ENCODE measurements at places on chromosomes 3 and 15. TPM values are rescaled to one million over a fixed set of nuclear protein-coding genes. Genes with fewer than 3 reads are reported as not detected.

DNA sequence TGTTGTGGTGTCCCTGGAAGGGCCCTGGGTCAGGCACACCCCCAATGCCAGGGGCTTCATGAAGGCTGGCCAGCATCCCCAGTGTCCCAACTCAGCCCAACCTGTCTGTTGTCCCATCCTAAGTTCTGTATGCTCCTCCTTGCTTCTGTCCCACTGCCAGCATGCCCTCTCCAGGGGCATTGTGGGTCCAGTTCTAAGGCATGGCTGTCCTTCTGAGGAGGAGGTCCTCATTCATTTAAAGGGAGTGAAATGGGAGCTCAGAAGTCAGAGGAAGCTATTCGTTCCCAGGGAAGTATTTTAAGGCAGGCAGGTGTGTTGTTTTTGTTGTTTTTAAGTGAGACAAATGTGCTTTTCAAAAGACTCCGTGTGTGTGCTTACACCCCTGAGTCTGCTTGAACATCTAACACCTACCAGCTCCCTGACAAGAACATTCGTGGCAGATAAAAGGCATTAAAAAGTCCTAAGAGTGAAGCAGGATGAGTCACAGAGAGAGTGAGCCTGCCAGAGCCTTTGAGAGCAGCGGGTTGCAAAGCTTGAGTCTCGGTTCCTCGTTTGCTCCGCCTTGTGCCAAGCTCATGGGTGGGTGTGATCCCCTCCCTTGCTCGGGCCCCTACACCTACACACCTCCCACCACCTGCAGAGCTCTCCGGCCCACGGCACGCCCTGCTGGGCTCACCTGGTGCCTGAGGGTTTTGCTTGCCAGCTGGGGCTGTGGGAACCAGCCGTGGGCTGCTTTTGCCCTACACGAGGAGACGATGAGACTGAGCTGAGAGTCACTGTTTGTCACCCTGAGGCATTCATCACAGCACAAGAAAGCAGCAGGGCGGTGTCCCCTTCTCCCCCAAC is 183.4 kb upstream of the TOPAZ1 start:
- H3K4me1 ChIP-seq: no peaks in the 10 kb centered on the region
- H3K36me3 ChIP-seq: no peaks in the 10 kb centered on the region
- no peak for DNase-seq
- H3K27me3 ChIP-seq: no peaks in the 10 kb centered on the region
- H3K27ac ChIP-seq: no peak overlapping the region
- H3K4me3 ChIP-seq: no peak overlapping the region

DNA sequence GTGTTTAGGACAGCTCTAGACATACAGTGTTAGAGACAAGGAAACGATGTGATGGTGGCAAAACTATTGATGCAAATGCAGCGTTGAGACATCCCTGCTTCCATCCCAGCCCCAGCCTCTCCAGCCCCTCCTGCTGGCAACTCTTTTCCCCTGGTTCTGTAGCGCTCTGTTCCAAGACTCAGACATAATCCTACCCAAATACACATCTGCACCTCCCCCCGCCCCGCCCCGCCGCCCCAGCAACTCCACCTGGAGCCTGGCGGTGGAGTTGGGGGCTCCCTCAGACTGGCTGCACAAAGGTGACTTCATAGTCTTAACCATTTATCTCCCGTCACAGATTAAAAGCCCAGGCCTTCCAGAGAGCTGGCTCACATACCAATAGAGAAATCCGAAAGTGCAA is 7.2 kb upstream of the SEC22A start:
- H3K27ac ChIP-seq: no peak overlapping the region
- no peak overlapping the region for H3K4me3 ChIP-seq
- DNase-seq: no peak
- H3K4me1 ChIP-seq: no peaks in the 10 kb centered on the region
- no peaks in the 10 kb centered on the region for H3K36me3 ChIP-seq

GRCh38 chr3:175956964-175957363 is 1097.8 kb downstream of the NAALADL2 start:
- H3K4me3 ChIP-seq: no peak overlapping the region
- DNase-seq: no peak
- H3K27me3 ChIP-seq: no peaks in the 10 kb centered on the region
- H3K27ac ChIP-seq: no peak overlapping the region

GRCh38 chr15:56353119-56353518 is 12.1 kb upstream of the TEX9 start:
- H3K4me1 ChIP-seq: no peaks in the 10 kb centered on the region
- no peaks in the 10 kb centered on the region for H3K27me3 ChIP-seq

GRCh38 chr3:62370112-62370857 is 3.1 kb downstream of the FEZF2 start:
- DNase-seq: no peak
- H3K36me3 ChIP-seq: no peaks in the 10 kb centered on the region
- no peak overlapping the region for H3K4me3 ChIP-seq
- H3K27me3 ChIP-seq: peaks cover 72% of the 10 kb centered on the region
- no peak overlapping the region for H3K27ac ChIP-seq

GRCh38 chr3:63964681-63965485 is 52.7 kb upstream of the SCAANT1 start:
- no peaks in the 10 kb centered on the region for H3K36me3 ChIP-seq
- H3K27me3 ChIP-seq: no peaks in the 10 kb centered on the region
- DNase-seq: no peak

GRCh38 chr3:138912237-138912636 is 34.7 kb downstream of the FOXL2 start:
- no peak overlapping the region for H3K4me3 ChIP-seq
- H3K36me3 ChIP-seq: no peaks in the 10 kb centered on the region
- DNase-seq: no peak
- no peaks in the 10 kb centered on the region for H3K27me3 ChIP-seq
- no peak overlapping the region for H3K27ac ChIP-seq
- H3K4me1 ChIP-seq: peaks cover 14% of the 10 kb centered on the region

- peaks cover 4% of the 10 kb centered on the region for H3K27me3 ChIP-seq
- no peak for DNase-seq
- no peak overlapping the region for H3K27ac ChIP-seq
- H3K4me1 ChIP-seq: peaks cover 16% of the 10 kb centered on the region
- H3K4me3 ChIP-seq: no peak overlapping the region
These were observed 42.4 kb downstream of the PCSK6 start for GRCh38 chr15:101447168-101447533.

- no peaks in the 10 kb centered on the region for H3K27me3 ChIP-seq
- H3K36me3 ChIP-seq: no peaks in the 10 kb centered on the region
- no peak overlapping the region for H3K4me3 ChIP-seq
- H3K4me1 ChIP-seq: no peaks in the 10 kb centered on the region
- DNase-seq: no peak
These were observed 457.5 kb downstream of the NSUN3 start for GRCh38 chr3:94520364-94520763.

DNA sequence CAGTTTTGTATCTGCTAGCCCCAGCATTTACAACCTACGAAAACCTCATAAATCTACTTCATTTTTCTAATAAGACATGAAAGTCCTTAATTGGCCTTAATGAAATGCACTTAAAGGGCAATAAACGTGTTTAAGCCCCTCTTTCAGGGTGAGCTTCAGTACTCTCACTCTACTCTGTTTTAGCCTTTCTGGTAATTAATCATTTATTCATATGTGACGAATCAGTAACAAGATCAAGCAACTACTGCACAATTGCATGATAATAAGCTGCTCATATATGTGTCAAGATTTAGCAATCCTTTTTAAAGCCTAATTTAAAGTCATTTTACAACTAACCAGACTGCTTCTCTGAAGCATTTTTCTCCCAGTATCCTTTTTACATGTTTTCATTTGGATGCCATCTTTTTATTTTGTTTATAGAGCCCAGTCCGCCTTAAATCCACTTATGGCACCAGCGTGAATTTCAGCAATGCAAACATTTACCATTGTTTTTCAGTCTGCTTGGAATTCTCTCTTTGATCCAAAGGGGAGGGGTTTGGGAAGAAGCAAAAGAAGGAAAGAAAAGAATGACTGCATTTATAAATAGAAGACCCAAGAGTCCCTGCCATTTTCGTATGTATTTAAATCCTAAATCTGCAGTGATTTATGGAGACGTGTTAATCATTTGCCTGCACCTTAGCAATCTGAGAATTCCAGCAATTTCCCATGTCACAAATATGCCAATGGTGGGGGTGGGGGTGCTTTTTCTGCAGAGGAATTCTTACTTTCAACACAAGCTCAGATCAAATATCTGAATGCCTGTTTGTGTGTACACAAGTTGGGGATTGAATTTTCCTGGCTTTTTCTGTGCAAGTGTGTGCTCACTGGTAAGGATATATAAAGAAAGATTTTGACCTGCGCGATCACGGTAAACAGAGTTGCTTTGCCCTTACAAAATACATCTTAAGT is 230.8 kb upstream of the TBC1D5 start:
- no peak overlapping the region for H3K4me3 ChIP-seq
- no peaks in the 10 kb centered on the region for H3K27me3 ChIP-seq
- H3K36me3 ChIP-seq: no peaks in the 10 kb centered on the region
- H3K27ac ChIP-seq: no peak overlapping the region
- no peak for DNase-seq

GRCh38 chr3:111285694-111286093 is 214.1 kb downstream of the NECTIN3 start:
- H3K4me1 ChIP-seq: no peaks in the 10 kb centered on the region
- no peaks in the 10 kb centered on the region for H3K36me3 ChIP-seq
- H3K27me3 ChIP-seq: no peaks in the 10 kb centered on the region
- no peak overlapping the region for H3K4me3 ChIP-seq
- DNase-seq: no peak

GRCh38 chr3:8365541-8365940 is 136.1 kb upstream of the LMCD1 start:
- H3K36me3 ChIP-seq: no peaks in the 10 kb centered on the region
- no peak for DNase-seq
- H3K4me3 ChIP-seq: no peak overlapping the region
- no peaks in the 10 kb centered on the region for H3K27me3 ChIP-seq
- H3K27ac ChIP-seq: no peak overlapping the region

- H3K4me1 ChIP-seq: no peaks in the 10 kb centered on the region
- no peak overlapping the region for H3K27ac ChIP-seq
- H3K4me3 ChIP-seq: no peak overlapping the region
- no peak for DNase-seq
- H3K36me3 ChIP-seq: no peaks in the 10 kb centered on the region
- H3K27me3 ChIP-seq: no peaks in the 10 kb centered on the region
These were observed 3.7 kb downstream of the HHATL start for GRCh38 chr3:42698911-42699230.

- no peaks in the 10 kb centered on the region for H3K36me3 ChIP-seq
- H3K4me1 ChIP-seq: peaks cover 10% of the 10 kb centered on the region
- H3K4me3 ChIP-seq: no peak overlapping the region
- H3K27me3 ChIP-seq: no peaks in the 10 kb centered on the region
These were observed 202.8 kb downstream of the SV2B start for GRCh38 chr15:91302588-91303439.

DNA sequence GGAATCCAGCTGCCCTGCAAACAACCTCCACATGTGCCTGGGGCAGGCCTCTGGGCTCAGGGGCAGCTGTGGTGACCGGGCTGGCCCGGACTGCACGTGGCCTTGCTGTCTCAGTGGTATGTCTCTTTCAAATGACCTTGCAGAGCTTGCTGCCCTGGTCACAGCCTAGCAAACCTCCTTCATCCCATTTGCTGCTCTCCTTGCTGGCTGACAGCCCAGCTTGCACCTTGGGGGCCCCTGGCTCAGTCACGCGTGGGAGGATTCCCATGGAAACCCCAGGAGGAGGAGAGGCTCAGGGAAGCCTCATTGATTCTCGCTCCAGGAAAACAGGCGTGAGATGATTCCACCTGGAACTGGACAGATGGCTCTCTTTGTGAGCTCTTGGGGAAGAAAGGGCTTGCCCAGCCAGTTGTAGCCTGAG is 5.6 kb downstream of the SPSB4 start:
- DNase-seq: peak; percentile 87
- no peak overlapping the region for H3K27ac ChIP-seq
- no peak overlapping the region for H3K4me3 ChIP-seq
- no peaks in the 10 kb centered on the region for H3K27me3 ChIP-seq
- no peaks in the 10 kb centered on the region for H3K36me3 ChIP-seq
- peaks cover 15% of the 10 kb centered on the region for H3K4me1 ChIP-seq

DNA sequence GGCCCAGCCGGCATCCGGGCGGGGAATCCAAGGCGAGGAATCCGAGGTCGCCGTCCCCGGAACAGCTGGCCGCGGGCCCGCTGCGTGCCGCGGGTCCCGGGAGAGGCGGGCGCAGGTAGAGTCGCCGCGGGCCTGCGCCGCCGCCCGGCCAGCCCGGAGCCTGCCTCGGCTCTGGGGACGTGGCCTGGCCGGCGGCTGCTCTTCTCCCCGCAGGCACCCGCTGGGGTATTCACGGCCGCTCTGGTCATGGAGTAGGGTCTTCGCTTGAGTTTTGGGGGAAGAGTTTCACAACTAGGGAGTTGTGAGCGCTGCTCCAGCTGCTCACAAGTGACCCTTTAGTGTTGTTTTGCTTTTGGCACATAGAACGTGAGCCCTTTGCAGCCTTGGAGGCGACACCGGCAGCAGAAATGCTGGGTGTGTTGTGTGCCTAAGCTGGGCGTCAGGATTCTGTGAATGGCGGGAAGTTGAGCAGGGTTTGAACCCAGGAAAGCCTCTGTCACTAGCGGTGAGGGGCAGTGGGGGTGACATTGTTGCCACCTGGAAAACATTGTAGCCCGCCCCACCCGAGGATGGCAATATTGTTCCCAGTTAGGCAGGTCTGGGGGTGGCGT is 4.0 kb downstream of the TRIM71 start:
- no peak overlapping the region for H3K27ac ChIP-seq
- H3K4me1 ChIP-seq: peaks cover 29% of the 10 kb centered on the region
- H3K36me3 ChIP-seq: no peaks in the 10 kb centered on the region
- no peaks in the 10 kb centered on the region for H3K27me3 ChIP-seq
- H3K4me3 ChIP-seq: no peak overlapping the region
- DNase-seq: no peak

DNA sequence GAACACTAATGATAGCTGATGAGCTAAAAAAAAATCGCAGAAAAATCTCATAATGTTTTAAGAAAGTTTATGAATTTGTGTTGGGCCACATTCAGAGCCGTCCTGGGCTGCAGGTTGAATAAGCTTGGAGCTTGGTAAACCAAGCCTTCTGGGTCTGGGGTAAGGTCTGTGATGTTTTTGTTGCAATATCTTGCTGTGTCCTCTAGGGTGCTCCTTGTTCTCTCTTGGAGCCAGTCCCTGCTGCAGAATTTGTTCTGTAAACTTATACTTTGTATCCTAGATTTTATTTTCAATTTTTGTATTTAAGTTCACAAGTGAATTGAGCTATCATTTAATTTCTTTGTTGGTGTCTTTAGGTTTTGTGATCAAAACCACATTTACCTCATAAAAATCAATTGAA is 143.7 kb downstream of the NR1D2 start:
- DNase-seq: no peak
- H3K4me1 ChIP-seq: no peaks in the 10 kb centered on the region
- no peaks in the 10 kb centered on the region for H3K36me3 ChIP-seq
- H3K27ac ChIP-seq: no peak overlapping the region
- no peaks in the 10 kb centered on the region for H3K27me3 ChIP-seq

- H3K4me3 ChIP-seq: no peak overlapping the region
- peaks cover 12% of the 10 kb centered on the region for H3K4me1 ChIP-seq
- no peaks in the 10 kb centered on the region for H3K27me3 ChIP-seq
- H3K27ac ChIP-seq: no peak overlapping the region
These were observed 42.7 kb downstream of the MAP3K13 start for GRCh38 chr3:185405664-185406063.

- no peak overlapping the region for H3K4me3 ChIP-seq
- no peaks in the 10 kb centered on the region for H3K36me3 ChIP-seq
- H3K27ac ChIP-seq: no peak overlapping the region
- DNase-seq: no peak
These were observed 319.3 kb upstream of the AZI2 start for GRCh38 chr3:28667646-28668621.

GRCh38 chr3:56988458-56989168 is 71.9 kb upstream of the SPATA12 start:
- peak overlapping the region; percentile 71 for H3K27ac ChIP-seq
- no peaks in the 10 kb centered on the region for H3K27me3 ChIP-seq
- peaks cover 40% of the 10 kb centered on the region for H3K4me1 ChIP-seq

The CCR4 gene
- total RNA-seq: not detected

The CPLX3 gene
- total RNA-seq: 0.33 TPM

The CAMKV gene
- not detected for total RNA-seq

The TARS3 gene
- total RNA-seq: 21.1 TPM

The ROPN1B gene
- not detected for total RNA-seq

The GABRB3 gene
- 7.9 TPM for total RNA-seq

The EBLN2 gene
- 2.8 TPM for total RNA-seq

The PP2D1 gene
- not detected for total RNA-seq

The DGKG gene
- 75.0 TPM for total RNA-seq
